ENCODE measurements at places on chromosomes 2 and 18. TPM values are rescaled to one million over a fixed set of nuclear protein-coding genes. Genes with fewer than 3 reads are reported as not detected.

DNA sequence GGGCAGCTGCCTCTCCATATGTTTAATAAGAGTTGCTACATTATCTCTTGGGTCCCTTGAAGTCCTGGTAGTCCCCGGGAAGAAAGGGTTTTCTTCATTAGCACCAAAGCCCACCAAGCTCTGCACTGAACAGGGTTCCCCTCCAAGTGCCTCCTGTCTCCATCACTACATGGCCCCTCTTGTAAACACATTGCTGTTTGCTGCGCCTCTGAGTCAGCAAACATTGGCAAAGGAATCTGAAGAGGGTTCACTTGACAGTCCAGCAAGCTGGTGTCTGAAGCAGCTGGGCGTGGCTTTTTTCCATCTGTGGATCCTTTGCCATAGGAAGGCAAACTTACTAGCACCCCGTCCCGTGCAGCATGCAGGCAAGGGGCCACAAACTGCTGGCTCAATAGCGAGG lies 82.8 kb downstream of the TEX51 start:
- DNase-seq, result no peak

DNA sequence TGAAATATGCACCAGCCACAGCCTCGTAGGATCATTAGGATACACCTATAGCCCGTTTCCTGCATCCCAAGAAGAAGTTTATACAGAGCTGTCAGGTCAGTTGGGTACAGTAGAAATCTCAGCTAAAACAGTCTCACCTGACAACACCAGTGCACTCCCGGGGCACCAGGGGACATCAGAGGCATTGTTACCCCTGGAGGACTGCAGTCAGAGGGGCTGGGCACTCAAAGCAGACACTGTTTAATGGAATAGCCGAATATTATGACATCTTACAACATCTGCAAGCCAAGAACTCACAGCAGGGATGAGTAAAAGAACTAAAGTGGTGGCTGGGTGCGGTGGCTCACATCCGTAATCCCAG lies 93.0 kb upstream of the ID2 start:
- DNase-seq, result no peak

DNA sequence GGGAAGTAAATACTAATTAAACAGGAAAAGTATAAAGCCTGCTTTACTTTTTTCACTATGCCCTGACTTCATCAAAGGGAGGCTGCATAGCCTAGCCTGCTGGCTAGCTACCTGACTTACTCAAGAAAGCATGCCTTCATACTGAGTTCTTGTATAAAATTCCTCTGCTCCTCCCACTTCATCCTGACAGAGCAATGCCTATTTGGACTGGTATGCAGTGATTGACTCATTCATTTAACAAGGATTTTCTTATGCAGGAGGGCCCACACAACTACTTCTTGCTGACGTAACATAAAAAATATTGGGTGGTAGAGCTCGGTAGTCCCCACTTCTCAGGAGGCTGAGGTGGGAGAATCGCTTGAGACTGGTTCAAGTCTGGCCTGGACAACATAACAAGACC lies 70.5 kb downstream of the PRPF40A start:
- no peak for DNase-seq

The CAPN13 gene
- total RNA-seq, result 5.0 TPM

The ACVR1C gene
- 0.81 TPM for total RNA-seq

The NXPH2 gene
- 1.3 TPM for total RNA-seq
